LHCN-M2 (cell line): ENCODE measurements at places on chromosomes 11 and 22.

DNA sequence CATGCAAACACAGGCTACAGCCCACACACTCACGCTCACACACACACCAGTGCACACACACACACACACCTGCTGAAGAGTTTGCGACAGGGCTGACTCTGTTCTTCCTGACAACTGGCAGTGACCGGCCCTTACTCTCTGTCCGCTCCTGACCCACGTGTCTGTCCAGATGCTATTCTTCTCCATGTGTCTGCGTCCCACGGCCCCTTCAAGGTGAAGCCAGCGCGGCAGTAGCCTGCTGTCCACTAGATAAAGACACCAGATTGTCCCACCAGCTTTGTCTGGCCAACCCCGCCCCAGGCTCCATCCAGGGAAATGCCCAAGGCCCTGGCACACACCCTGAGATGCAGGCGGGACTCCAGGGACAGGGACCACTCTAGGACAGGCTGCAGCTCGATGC is 713.9 kb downstream of the BRD1 start:
- DNase-seq, result no peak

DNA sequence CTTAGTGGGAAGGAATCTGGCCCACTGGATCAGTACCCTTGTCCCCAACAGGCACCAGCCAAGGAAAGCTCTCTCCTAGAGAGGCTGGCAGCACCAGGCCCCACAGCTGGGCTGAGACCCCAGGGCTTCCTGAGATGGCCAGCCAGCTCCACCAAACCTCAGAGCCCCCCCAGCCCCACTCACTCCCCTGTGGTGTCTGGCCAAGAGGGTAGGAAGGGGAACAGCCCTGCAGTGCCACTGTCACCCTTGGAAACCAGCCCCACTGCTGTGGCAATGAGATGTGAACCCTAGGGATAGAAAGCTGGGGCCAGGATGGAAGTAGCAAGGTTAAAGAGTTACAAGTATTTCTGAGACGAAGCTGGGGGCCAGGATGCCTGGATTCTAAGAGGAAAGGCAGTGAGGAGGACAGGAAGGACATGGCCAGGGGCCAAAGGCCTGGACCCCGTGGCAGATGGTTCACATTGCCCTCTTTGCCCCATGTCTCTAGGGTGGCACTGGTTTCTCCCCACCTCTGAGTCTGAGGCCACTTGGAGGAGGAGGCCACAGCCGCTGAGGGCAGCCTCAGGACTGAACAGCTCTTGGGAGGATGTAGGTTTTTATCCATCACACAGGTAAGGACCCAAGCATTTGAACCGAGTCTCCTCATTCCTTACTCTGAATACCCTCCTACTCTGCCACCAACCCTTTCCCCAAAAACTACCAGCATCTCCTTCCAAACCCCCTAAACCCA is 28.8 kb downstream of the NRXN2 start:
- DNase-seq, result no peak

DNA sequence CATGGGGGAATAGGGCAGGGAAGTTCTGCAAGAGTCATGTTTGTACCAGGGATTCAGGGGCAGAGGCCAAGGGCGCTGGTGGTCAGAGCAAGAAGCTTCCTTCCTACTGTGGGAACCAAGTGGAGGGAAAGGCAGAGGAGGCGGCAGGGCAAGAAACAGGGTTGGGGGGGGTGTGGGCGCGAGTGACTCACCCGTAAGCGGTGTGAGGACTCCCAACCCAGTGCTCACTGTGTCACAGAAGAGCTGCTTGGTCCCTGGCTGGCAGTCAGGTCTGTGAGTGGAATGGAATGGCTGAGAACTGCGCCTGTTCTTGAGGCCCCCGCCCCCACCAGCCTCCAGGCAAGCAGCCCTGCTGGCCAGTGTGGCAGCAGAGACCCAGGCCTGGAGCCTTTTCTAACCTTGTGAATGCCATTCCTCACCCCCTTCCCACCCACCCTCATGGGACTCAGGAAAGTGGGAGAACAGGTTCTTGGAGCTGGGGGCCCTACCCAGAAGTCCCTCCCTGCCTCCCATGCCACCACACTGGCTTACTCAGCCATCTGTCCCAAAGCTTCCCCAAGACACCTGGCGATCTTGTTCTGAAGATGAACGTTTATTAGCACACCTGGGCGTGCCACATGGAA is 4.7 kb downstream of the LRRC10B start:
- no peak for DNase-seq

- peak; percentile 64 for DNase-seq
Observed at GRCh38 chr22:24157822-24158135, 23.5 kb upstream of the SUSD2 start.

- DNase-seq, result no peak
Observed at GRCh38 chr11:96943970-96944369, 554.2 kb downstream of the JRKL start.

GRCh38 chr11:45388472-45388871 is 102.3 kb upstream of the SYT13 start:
- DNase-seq, result no peak

GRCh38 chr11:9858218-9858617 is 194.3 kb downstream of the SWAP70 start:
- peak; percentile 32 for DNase-seq

GRCh38 chr11:130150790-130151189 is 8.8 kb upstream of the ST14 start:
- no peak for DNase-seq

DNA sequence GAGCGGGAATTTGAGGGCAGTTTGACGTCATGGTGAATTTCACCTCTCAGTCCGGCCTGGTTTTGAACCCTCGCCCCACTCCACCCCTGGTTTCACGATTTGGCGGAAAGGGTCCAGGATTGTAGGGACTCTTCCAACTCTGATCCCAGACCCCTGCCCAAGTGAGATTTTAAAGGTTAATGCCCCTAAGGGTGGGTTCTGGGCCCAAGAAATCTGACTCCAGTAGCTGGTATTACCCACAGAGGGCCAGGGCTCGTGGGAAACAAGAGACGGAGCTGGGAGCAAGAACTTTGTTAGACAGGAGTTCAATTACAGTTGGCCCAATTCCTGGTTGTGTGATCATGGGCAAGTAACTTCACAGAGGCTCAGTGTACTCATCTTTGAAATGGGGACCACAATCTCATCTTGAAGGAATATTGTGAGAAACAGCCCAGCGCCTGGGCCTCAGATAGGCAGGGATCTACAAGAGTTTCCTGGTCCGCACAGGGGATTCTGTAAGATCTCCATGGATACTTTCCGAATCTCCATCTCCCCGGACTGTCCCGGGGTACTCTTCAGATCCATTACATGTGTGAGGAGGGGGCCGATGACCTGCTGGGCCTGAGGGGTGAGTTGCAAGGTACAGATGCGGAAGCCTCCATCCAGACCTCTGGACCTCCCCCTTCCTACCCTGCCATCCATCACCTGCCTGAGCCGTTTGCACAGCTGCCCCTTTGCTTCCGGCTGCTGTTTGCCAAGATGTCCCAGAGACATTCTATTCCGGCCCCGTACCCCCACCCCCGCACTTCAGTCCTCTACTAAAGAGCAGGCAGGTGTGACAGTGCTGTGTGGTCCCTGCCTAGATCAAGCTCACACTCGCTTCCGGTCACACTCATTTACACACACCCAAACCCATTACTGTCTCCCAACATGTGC is 687 bp upstream of the CALCA start:
- no peak for DNase-seq

DNA sequence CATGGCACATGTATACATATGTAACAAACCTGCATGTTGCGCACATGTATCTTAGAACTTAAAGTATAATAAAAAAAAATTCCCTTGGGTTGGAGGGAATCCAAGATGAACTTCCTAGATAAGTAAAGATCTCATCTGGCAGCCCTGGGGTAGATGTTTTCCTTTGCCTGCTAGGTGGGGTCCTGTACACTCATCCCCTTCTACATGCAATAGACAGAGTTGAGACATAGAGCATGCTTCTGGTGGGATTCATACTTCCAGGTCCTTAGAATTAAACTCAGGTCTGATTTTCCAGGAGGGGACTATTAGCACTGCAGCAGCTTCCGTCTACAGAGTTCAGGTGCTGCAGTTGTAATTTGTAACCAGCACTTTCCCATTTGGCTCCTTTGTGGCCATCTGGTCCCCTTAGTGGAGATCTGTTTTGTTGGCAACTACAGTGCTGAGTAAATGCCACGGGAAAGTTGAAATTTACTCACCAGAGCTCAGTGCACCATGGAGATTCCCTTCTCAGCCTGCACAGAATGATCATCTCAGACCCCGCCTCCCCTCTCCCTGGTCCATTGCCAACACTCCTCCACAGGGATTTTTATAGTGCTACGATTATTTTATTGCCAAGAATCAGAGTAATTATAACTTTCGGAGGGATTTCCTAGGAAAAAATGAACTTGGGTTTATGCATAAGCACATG is 220.1 kb upstream of the E2F8 start:
- no peak for DNase-seq

- no peak for DNase-seq
Observed at GRCh38 chr11:8221917-8222495, 41.7 kb downstream of the LMO1 start.

DNA sequence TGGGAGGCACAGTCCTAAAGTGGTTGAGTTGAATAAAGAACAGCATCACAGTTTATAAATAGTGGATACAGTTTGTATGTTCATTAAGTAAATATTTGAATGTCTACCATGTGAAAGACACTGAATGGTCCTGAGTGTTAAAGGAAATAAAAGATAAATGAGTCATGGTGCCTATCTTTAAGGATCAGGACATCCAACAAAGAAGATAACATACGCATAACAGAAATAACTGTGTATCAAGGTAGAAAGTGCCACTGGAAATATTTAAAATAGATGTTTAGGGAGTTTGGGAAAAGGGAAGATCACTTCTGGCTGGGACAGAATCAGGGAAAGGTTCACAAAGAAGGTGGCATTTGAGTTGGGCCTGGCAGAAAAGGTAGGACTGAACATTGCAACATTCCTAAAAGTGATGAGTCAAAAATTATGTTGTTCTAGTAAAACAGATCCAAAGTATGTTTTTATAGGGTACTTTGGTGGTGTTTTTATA is 41.5 kb downstream of the CSTPP1 start:
- DNase-seq, result no peak

GRCh38 chr11:66259956-66260355 is 8.5 kb upstream of the RAB1B start:
- DNase-seq, result peak; percentile 53

GRCh38 chr22:42561856-42562255 is 8.1 kb downstream of the SERHL2 start:
- no peak for DNase-seq

GRCh38 chr22:27580311-27580897 is 221.2 kb downstream of the MN1 start:
- peak; percentile 30 for DNase-seq

DNA sequence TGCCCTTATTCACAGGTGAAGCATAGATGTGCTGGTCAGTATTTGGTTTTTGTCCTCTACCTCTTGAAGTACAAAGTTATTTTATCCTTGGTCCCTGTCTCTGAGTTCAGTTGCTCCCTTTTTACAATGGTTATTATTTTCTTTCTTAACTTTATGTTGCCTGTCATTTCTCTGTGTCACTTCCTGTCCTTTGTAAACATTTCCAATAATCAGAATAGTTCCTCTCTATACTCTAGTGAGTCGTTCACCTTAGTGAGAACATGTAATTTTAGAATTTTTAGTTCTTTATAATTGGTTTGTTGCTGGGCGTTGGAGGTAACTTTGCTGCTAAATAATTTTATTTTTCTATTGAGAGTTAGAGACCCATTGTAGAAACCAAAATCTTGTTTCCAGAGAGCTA is 16.0 kb downstream of the CSTPP1 start:
- no peak for DNase-seq

- DNase-seq, result no peak
Observed at GRCh38 chr22:50314455-50315288, 7.2 kb upstream of the PLXNB2 start.

GRCh38 chr11:6320411-6321155 is at the start of gene CAVIN3:
CAVIN3 (minus strand) TSS chr11:6320501; CDS start chr11:6320476, 25 bp downstream.
- DNase-seq, result peak; percentile 86

- no peak for DNase-seq
Observed at GRCh38 chr22:42176255-42176915, 45.8 kb upstream of the CYP2D6 start.

DNA sequence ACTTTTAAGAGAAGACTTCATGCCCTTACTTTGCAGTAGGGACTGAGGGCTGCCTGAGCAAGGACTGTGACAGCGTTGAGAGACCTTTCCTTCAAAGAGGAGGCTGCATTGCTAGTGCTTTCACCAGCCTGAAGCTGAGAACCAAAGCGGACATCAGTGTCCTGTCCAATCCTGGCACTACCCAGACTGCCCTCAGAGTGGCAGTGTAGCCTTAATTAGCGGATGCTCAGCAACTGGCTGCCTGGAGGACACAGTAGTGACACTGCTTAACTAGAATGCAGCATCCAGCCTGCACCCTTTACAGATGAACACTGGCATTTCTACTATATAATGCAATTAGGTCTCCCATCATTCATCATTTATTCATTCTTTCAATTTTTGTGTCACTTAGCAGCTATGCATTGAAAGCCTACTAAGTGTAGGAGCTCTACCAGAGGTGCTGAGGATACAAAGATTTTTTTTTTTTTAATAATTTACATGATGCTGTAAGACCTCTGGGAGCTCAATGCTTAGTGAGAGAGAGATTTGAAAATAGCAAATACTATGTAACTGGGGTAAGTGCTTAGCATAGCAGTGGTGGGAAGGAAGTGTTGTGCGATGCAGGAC is 36.9 kb upstream of the SLC36A4 start:
- peak; percentile 58 for DNase-seq

- no peak for DNase-seq
Observed at GRCh38 chr11:26539517-26539916, 32.5 kb downstream of the MUC15 start.

DNA sequence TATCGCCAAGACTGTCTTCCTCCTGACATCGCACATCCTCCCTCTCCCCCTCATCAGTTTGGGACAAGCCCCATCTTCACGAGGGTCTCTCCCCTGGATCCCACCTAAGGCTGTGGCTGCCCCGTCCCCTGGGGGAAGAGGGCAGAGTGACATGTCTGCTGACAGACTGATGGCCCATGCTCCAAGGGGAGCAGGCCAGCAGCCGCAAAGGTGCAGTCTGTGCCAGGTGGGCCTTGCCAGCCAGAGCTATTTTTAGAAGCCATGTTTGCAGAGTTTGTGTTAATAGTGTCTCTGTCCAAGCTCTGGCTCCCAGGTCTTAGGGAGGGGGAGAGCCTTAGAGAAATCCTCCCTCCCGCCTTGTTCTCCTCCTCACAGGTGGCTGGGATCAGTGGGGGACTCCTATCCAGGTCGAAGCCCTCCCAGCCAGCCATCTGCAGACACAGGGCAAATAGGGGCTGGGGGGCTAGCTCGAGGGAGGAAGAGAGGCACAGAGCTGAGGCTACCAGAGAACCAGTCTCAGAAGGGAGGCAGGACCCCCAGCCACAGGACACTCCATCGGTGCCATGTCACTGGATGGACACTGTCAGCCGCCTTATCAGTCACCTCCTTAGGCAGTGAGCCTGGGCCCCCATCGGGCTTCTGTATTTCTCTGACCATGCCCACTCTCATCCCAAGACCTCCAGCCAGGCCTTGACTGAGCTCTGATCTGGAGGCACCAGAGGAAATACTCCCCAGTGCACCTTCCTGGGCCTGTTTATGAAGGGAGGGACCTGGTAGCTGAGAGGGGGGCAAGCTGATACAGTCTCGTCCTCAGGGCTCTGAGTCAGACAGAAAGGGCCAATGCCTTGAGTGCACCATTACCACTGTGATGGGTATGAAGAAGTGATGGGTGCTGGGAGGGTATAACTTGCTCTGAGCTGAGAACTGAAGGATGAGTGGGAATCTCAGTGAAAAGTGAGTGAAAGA is 49.3 kb downstream of the CHRDL2 start:
- no peak for DNase-seq
